ENCODE measurements at places on chromosomes 3 and 15.
A peak's percentile ranks its signal among the peaks of the same experiment; 100 is the strongest.

DNA sequence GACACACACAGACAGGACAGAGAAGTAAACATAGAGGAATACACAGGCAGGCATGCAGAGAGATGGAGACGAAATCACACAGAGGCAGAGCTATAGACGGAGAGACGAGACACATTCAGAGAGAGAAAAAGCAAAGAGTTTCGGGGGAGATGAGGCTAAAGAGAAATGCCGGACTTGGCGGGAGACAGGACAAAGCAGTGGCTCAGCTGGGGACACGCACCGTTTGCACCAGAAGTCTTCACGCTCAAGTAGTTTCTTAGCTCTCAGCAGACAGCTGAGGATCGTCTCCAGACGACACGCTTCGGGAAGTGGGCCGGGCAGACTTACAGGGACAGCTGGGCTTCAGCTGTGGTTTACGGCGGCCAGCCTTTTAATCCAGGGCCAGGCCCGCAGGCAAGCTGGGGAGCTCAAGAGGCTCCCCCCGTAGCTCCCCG, 56.2 kb upstream of the DLG1 start:
- no peak for DNase-seq

DNA sequence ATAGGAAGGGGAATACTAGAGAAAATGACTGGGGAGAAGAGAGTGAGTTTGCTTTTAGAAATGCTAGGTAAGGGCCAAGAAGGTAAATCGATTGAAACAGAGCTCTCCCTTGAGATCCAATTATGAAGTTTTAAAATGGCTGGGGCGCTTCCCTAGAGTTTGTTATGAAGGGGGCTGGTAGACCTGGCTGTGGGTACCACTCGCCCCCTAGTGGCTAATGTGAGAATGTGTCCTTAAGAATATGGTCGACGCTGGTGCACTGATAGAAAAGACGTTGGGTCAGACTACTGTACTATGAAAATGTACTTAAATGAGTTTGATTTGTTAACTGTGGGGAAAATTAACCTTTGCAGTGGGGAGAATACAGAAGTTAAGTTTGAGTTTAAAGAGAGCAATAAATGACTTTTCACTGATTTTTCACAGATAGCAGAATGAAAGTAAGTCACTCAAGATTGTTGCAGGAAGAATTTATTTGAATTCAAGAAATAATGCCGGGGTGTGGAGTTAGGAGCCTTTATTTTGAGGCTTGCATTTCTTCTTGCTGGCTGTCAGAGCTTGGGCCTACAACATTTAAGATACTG, 9.2 kb downstream of the TMPRSS7 start:
- DNase-seq, result peak; percentile 7

DNA sequence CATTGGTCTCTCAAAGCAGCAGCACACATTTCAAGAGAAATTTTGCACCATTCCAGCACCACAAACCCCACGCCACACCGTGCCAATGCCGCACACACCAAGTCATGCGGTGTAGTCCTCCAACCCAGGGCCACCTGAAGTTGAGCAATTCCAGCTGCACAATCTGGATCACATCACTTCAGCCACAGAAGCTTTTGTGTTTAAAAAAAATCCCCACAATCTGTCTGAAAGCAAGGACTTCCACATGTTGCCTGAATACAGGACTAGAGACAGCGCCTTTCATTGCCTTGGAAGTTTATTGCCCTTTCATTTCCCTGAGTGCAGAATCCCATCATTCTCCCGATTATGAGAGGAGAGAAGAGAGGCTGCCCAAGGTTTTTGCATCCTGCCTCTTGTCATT, 175.6 kb upstream of the BCL6 start:
- no peak for DNase-seq

GRCh38 chr3:65734792-65735191, 303.9 kb downstream of the MAGI1 start:
- no peak for DNase-seq

- DNase-seq, result no peak
Observed at GRCh38 chr3:158735296-158736033, 3.2 kb upstream of the RARRES1 start.

- DNase-seq, result no peak
Observed at GRCh38 chr3:99891610-99892285, 74.1 kb downstream of the CMSS1 start.

- DNase-seq, result no peak
Observed at GRCh38 chr3:127073941-127074820, 91.3 kb downstream of the PLXNA1 start.

GRCh38 chr15:100880139-100880896, 687 bp downstream of the ALDH1A3 start:
- no peak for DNase-seq

- DNase-seq, result no peak
Observed at GRCh38 chr3:148126956-148127355, 570.7 kb upstream of the AGTR1 start.

DNA sequence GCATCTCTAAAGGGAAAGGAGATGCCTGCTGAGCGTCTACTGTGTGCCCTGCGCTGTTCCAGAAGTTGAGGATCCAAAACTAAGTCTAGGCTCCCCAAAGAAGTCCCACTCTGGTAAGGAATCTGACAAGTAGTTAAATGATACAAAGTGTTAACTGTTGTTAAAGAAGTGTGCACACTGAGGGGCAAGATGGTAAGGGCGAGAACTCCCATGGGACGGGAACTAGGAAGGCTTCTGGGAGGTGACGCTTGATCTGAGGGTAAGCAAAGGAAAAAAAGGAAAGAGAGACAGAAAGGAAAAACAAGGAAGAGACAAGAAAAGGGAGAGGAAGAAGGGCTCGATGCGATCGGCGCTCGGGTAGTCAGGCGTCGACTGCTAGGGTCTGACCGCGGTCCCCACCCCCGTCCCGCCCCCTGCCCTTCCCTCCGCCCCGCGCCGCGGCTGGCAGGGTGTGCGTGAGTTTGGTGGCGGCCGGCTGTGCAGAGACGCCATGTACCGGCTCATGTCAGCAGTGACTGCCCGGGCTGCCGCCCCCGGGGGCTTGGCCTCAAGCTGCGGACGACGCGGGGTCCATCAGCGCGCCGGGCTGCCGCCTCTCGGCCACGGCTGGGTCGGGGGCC, at the start of gene LACTB:
Gene LACTB (plus strand): TSS at position 480 of the 620 bp plus-strand sequence. CDS start 11 bp downstream, at position 491.
- peak; percentile 68 for DNase-seq

DNA sequence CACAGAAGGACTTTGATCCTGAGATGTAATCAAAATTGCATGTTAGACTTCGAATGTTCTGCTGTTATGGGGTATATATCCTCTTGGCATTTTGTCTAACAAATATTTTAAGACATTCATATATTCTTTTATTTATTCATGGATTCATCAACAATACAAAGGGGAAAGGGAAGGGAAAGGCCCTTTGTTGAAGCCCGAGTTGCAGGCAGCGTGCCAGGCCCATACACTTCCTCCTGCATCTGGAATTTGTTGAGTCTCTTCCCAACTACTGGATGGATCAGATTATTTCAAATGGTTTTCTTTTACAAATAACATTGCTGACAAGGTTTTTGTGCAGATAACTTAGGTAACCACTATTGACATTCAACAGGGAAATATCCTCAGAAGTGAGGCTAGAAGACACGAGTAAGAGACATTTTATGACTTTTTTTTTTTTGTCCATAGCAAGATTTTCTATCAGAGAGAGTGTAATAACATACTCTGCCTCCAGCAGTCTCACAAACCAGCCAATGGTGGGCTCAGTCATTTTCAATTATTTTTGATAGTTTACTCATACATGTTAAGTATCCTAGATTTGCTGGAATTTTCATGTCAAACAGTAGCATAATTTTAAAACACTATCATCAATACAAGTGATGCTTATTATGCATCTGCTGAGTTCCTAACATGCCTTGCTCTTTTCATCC, 94.3 kb downstream of the RPL39L start:
- no peak for DNase-seq

DNA sequence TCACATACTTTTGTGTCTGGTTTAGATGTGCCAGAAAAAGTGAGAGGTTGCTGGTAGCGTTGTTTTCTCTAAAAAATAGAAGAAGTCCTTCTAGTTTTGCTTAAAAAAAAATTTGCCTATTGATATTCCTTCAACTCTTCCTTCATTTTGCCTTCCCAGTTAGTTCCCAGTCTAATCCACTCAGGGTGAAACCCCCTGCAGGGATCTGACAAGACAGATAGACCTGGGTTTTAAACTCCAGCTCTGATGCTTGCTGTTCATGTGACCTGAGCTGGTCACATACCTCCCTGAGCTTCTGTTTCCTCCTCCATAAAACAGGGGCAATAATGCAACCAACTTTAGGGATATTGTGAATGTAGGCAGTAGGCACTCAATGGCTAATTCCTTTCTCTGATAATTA, 18.6 kb upstream of the KCTD6 start:
- no peak for DNase-seq

- no peak for DNase-seq
Observed at GRCh38 chr3:127848131-127849129, 26.1 kb upstream of the MGLL start.

DNA sequence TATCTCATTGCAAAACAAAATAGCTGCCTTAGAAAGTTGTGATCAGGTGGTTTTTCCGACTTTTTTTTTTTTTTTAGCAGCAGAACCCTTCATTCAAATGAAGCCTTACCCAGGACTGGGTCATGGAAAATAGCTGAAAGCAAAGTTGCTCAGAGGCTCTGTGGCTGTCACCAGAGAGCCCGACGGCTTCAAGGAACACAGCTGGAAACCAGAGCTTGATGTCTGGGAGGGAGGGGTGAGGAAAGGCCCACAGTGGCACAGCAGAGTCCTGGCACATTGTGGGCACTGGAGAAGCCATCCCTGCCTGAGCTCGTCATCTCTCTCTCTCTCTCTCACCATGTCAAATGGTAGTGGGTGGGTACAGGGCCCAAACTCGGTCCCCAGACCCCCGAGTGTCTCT, 77.5 kb downstream of the RPN1 start:
- DNase-seq, result no peak

DNA sequence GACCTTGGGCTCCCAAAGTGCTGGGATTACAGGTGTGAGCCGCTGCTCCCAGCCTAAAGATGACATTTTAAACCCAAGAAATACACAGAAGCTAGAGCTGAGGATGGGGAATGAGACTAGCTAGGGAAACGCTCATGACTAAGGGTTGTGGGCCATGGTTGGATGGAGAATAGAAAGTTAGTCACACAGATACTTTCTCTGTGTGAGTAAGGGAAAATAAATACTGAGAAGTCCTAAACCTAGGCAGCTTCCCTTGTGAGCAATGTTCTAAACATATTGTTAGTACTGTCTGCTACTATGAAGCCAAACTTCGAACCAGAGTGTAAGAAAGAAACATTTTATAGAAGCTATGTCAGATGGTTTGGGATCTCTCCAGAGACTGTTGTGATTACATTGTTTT, 304.8 kb upstream of the STAC start:
- DNase-seq, result no peak

DNA sequence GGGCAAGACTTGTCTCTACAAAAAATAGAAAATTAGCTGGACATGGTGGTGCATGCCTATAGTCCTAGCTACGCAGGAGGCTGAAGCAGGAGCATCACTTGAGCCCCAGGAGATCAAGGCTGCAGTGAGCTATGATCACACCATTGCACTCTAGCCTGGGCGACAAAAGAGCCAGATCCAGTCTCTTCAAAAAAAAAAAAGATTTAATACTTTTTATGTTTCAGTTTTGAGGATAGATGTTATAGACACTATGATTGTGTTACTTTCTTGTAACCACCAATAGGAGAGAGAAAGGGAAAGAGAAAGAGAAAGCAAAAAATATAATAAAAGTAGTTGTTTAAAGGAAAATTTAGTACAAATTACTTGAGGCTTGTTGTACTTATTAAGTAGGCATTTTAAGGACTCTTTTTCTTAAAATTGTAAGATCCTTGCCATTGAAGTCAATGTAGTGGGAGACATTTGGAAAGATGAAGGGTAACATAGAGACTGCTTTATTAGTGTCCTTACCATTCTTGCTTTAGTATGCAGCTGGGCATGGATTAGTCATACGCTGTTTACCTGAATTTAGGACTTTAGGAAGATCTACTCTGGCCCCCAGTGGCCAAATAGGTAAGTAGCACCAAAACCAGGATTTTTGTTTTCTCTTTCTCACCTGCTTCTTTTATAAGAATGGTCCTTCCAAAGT, 35.1 kb upstream of the ZDHHC23 start:
- DNase-seq, result no peak

GRCh38 chr3:53846134-53846850, at the start of the genes CHDH and IL17RB:
Gene CHDH (minus strand): TSS chr3:53846419. CDS start chr3:53824008, 22,411 bp downstream.
Gene IL17RB (plus strand): TSS chr3:53846568. CDS start chr3:53846589, 21 bp downstream.
- DNase-seq, result no peak

DNA sequence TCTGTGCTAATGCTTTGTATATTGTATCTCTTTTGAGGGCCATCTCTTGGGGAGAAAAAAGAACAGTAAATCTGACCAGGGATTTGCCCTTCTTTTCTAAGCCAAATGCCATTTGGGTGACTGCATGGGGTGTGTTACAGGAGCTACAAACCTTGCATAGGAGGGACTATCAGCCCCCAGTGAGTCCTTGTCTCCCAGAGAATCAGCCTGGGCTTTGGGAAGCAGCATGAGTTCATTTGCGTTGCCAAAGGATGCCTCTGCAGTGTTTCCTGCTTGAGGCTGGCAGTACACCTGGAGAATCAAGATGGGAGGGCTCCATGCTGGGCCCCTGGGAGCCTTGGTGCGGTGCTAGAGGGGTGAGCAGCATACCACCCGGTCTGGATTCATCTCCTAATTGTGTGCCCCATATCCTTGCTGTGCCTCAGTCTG, 49.6 kb upstream of the POLG start:
- DNase-seq, result no peak

DNA sequence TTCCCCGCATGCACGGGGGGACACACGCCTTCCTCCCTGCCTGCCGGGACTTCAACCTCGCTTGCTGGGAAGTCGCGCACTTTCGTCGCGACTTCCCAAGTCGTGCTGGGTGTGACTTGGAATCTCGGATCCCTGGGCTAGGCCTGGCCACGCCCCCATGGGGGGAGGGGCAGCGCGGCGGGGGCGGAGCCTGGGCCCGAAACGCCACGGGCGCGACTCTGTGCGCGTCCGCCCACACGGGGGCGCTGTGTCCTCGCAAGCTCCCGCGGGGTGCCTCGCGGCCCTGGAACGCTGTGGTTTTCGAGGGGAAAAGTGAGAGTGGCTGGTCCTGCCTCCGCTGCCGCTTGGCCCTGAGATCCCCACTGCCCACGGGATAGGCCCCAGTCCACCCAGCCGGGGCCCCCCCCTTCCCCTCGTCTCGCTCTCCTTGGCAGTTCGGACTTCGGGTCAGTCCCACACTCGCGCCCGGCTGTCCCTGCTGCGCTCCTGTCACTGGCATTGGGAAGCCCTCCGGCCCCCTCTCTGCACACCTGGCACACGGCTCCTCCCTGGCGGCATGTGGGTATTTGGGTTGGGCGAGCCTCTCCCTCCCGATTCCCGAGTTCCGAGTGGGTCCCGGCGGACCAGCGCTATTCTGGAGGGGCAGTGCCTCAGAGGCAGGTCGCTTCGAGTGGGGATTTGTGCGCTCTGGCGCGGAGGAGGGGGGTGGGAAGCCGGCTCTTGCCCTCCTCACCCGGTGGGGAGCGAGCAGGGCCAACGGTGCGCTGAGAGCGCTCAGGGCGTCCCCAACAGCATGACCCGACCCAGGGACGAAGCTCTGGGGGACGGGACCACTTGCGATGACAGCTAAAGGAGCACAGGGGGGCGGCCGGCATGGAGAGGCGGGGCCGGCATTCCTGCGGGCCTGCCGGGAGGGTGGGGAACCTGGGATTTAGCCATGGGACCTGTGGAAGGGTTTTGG, 23.6 kb downstream of the SEC61A1 start:
- DNase-seq, result peak; percentile 74

All from stimulated activated CD8-positive, alpha-beta memory T cell treated with anti-CD3 and anti-CD28 coated beads, Interleukin-2, amount 100 ng/mL, for 1 hour (primary cell).